ENCODE measurements at places on chromosomes 4 and X.

GRCh38 chr4:168713253-168713652 lies 216.4 kb downstream of the PALLD start:
- no peak for DNase-seq

DNA sequence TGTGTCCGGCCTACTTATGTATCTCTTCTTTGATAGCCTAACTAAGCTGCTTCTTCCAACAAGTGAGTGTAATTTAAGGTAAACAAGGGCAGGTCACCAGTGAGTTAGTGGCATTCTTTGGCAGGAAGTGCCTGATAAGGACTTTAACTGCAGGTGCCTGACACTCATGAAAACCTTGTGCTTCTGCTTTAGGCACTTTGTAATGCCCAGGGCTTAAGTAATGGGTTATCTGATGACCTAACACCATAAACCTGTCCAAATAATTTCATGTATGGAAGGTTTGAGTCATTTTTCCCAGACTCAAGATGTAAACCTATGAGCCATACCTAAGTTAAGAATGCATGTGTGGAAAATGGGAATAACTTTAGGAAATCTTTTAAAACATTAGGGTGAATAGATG lies 43.0 kb downstream of the BCOR start:
- DNase-seq, result no peak

- DNase-seq, result no peak
Measured at GRCh38 chrX:47200385-47201150, 6.9 kb downstream of the UBA1 start.

GRCh38 chr4:112673686-112674085 lies 36.7 kb downstream of the LARP7 start:
- no peak for DNase-seq

DNA sequence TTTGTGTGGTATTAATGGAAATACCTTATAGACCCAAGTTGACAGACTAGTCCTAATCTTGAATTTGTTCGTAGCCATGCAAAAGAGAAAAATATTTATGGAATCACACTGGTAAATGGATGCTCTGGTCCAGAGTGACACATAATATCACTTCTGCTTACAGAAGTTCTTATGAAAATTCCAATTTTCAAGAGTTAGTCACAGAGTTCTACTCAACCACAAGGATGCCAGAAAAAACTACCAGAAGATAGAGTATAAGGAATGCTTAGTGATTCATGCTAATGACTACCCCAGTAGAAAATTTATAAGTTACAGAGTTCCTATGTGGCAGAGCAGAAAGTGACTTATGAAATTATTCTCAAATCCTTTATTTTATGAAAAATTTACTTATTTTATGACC lies 1384.8 kb downstream of the FAM133A start:
- no peak for DNase-seq
